Globus pallidus (tissue), 1 donor: ENCODE measurements at places on chromosomes 12 and 14.

DNA sequence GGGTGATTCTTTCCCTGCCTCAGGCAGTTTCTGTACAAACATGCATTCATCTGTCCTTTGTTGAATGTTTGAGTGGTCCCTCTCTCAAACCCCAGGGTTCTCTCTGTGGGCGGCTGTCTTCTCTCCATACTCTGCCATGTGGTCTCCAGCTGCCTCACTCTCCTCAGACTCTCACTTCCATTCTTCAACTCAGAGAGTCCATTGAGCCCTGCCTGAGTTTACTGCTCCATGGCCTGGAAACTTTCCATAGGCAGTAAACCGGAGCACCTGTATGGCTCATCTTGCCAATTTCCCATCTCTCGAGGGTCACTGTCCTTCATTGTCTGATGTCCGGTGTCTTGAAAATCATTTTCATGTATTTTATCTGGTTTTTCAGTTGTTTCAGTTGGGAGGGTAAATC lies 11.3 kb downstream of the C14orf132 start:
- no peak for DNase-seq

DNA sequence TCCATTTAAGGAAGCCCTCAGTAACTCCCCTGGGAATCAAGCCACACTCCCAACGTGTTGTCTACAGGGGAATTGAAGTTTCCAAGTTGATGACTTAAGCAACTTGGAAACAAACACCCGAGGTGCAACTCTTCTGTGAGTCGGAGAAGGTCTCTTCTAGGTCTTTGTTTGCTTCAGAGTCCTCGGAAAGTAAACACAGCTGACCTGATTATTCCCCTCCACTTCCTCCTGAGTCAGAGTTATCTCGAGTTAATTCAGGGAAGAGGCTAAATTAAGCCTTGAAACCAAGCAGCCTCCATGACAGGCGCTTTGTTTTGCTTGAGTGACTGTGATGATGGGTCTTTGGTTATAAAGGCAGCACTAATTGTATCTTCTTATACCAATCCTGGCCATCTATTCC lies 41.8 kb downstream of the TUNAR start:
- no peak for DNase-seq

- no peak for DNase-seq
Measured at GRCh38 chr12:123916729-123917128, 55.9 kb downstream of the CCDC92 start.

- no peak for DNase-seq
Measured at GRCh38 chr12:96454396-96454795, 35.0 kb upstream of the CFAP54 start.

DNA sequence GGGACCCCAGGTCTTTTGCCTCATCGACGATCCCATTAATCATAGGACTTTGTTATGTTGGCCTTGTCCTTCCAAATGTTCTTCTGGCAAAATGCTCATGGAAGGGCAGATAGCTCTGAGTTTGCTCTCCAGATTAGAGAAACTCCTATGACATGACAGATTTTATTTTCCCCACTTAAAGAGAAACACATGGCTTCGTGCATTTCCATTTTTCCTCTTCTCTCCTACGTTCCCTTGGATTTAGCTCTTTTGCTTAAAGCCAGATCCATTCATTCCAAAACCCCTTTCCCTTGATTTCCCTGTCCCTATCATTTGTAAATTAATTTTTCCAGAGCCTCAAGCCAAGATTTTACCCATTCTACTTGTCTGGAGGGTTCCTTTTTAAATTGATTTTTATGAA lies 2.9 kb downstream of the PRIMA1 start:
- DNase-seq = no peak

- no peak for DNase-seq
Measured at GRCh38 chr12:104697186-104697585, 240.4 kb downstream of the CHST11 start.

DNA sequence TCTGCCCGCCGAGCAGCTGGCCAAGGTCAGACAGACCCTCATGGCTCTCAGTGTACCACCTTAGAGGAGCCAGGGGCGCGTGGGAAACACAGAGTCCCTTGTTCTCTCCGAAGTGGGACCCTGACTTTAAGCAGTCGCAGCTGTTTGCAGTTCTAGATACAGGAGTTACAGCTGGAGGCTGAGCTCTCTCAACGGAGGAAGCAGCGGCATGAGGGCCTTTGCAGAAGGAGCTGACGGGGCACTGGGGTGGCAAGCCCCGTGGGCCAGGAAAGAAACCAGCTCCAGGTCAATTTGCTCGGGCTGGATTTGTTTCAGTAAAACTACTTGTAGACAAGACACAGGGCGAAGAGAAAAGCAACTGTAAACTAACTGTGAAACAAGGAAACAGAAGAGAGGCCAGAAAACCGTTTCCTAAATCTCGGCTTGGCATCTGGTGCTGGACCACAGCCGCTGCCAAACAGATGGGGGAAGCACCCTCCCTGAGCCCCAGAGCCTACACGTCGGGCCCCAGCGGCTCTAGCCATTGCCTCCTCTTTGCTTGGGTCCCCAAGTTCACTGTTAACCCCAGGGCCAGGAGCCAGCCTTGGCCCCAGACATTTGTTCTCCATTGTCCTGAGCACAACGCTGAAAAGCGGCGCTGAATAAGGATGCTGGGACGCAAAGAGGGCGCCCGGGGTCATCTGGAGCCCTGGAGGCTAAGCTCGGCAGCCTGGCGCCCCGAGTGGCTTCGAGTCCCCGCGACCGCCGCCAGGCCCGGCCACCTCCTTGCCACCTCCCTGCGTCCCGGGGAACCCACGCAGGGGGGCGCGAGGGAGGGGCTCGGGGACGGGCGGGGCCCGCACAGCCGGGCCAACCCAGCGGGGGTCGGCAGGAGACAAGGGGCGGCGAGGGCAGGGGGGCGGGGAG lies 914 bp upstream of the PACS2 start:
- peak; percentile 72 for DNase-seq

- no peak for DNase-seq
Measured at GRCh38 chr14:54727929-54728328, 161.0 kb downstream of the SAMD4A start.

- no peak for DNase-seq
Measured at GRCh38 chr14:35576260-35576659, 42.3 kb downstream of the INSM2 start.

- no peak for DNase-seq
Measured at GRCh38 chr14:74792249-74793039, 29.3 kb downstream of the YLPM1 start.

DNA sequence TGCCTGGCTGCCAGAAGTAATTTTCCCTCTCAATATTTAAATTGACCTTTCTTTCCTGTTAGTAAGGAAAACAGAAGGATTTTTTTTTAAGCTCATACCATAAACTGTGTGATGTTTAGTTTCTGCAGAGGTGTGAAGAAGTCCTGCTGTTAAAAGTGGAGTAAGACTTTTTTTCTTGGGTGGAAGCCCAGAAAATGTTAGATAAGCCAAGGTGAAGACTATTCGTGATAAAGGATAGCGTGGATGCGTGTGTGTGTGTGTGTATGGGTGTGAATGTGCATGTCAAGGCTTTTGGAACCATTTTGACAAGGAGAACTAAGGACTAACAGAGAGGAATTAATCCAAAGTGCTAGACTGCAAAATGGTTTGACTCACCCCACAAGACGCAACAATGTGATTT lies 152.9 kb upstream of the SEL1L start:
- no peak for DNase-seq

GRCh38 chr12:69396041-69396440 lies 36.5 kb downstream of the YEATS4 start:
- DNase-seq = no peak

GRCh38 chr12:45257185-45257930 lies 41.5 kb downstream of the ANO6 start:
- DNase-seq = no peak

DNA sequence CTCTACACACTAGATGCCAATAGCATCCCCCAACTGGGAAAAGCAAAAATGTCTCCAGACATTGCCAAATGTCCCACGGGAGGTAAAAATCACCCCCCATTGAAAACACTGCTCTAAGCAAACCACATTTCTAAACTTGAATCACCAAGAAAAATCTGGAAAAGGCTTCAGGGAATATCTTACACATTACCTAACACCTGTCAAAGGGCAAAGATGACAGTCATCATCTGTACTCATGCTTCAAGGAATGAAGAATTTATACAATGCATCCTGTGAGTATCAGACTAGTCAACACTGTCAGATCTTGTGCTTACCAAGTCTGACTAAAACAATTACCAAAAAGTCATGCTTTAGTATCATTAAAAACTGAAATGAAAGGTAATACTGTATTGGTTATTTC lies 161.6 kb upstream of the SOX5 start:
- no peak for DNase-seq

- DNase-seq = no peak
Measured at GRCh38 chr12:54680374-54680773, 32.2 kb upstream of the DCD start.

DNA sequence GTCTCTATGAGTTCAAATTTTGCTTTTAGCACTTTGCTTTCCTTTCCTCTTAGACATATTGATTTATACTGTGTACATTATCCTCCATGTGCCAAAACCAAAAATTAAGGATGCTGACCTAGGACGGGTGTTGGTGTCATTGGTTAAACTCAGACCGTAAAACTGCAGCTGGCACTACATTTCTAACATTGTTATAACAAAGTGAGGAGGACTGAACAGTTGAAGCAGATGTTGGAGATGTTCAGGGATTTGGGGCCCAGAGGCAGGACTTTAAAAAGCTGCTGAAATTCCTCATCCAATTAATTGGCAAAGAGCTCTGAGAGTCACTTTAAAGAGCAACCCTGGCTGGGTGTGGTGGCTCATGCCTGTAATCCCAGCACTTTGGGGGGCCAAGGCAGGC lies 72.4 kb downstream of the TMTC1 start:
- no peak for DNase-seq

DNA sequence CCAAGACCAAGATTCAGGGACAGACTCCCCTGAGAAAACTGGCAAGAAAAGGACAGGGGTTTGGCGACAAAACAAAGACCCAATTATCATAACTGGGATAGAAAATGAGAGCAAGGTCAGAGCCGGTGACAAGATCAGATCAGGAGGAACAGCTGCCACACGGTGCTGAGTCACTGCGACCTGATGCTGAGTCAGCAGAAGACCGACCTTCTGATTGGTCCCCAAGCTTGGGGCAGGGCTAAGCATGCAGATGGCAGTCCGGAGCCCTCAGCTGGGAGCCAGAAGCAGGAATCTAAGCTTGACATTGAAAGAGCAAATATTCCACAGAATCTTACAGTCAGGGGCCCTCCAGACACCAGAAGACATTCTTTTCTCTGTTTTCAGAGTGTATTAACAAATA lies 19.1 kb upstream of the ARMH4 start:
- peak; percentile 15 for DNase-seq

GRCh38 chr14:38212111-38212510 lies 4.4 kb downstream of the SSTR1 start:
- no peak for DNase-seq

GRCh38 chr12:124744273-124744640 lies 119.4 kb downstream of the SCARB1 start:
- DNase-seq = no peak

DNA sequence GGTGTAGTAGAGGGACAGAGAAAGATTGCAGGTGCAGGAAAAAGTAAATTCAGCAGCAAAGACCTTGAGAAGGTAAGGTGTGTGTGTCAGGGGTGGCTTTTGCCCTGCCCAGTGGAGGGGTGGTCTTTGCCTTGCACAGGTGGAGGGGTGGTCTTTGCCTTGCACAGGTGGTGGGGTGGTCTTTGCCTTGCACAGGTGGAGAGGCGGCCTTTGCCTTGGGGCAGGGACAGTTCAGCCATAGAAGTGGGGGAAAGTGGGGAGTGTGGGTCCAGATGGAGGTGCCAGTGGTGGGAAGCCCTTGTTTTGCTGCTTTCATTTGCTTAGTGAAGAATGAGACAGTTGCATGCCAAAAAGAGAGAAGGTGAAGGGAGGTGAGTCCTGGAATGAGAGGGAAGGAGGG lies 65.7 kb downstream of the PRMT8 start:
- DNase-seq = no peak

GRCh38 chr12:69900720-69901131 lies 75.7 kb downstream of the MYRFL start:
- peak; percentile 75 for DNase-seq

DNA sequence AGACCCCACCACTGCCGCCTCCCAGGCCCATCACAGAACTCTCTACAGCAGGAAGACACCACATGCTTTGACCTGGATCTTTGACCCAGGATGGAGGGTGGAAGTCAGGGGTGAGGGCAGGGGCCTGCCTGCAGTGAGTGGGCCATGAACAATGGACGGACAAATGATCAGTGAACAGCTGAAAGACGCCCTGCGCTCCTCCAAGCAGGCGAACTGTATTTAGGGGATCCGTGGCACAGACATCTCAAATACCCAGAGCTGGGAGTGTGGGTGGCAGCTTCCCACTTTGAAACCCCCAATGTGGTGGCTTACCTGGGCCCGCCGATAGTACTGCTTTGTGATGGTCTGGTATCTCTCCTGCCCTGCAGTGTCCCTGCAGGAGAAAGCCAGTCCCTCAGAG lies 8.7 kb upstream of the GPX2 start:
- DNase-seq = no peak

- DNase-seq = no peak
Measured at GRCh38 chr12:99122959-99123358, 477.9 kb downstream of the APAF1 start.

DNA sequence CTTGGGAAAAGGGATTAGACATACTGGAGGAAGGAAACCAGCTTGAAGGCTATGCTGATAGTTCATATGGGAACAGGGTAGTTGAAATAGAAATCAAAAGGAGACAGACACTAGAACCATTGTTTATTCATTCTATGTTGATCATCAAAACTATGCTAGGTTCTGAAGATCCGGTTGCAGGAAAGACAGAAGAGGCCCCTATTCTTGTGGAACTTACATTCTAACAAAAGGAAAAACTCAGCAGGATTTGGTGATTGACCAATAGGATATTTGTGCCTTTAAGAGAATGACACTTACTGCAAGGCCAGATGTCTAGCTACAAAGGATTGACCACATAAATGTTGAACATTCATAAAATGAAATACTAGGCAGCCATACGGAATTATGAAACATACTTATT lies 179.2 kb downstream of the AKAP6 start:
- peak; percentile 79 for DNase-seq

GRCh38 chr14:92958373-92959188 lies 35.6 kb downstream of the CHGA start:
- DNase-seq = peak; percentile 94

DNA sequence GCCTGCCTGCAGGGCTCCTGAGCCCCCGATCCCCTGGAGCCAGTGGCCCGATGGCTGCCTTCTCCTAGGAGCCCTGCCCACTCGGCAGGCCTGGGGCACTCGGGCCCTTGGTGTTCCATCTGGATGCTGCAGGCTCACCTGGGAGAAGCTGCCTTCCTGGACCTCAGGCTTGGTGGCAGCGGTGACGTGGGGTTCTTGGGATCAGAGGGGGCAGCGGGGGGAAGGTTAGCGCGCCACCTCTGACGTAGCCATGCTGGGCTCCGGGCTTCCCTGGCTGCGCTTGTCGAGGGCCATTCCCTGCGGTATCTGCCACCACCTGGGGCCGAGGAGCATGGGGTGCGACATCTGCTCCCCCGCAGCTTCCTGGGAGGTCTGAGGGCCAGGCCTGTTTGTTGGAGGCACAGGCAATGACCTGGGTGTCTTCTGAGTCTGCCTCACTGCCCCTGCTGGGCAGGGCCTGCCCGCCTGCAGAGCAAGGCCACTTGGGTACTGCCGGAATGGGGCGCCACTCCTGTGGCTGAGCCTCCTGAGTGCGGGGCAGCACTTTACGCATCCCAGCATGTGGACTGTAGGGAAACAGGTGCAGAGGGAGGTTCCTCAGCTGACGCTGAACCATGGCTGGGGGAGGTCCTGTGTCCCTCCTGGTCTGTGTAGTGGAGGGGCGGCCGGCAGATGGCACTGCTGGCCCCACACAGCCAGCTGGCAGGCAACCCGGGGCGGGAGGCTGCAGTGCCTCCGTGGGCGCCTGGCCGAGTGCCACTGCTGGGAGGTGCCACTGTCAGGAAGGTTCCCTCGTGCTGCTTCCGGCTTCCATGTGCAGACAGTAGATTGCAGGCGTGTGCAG lies 20.3 kb downstream of the MTA1 start:
- no peak for DNase-seq
